Stimulated activated CD8-positive, alpha-beta memory T cell treated with anti-CD3 and anti-CD28 coated beads, Interleukin-7, amount 100 ng/mL, for 1 hour (primary cell): ENCODE measurements at places on chromosomes 6 and 20.

DNA sequence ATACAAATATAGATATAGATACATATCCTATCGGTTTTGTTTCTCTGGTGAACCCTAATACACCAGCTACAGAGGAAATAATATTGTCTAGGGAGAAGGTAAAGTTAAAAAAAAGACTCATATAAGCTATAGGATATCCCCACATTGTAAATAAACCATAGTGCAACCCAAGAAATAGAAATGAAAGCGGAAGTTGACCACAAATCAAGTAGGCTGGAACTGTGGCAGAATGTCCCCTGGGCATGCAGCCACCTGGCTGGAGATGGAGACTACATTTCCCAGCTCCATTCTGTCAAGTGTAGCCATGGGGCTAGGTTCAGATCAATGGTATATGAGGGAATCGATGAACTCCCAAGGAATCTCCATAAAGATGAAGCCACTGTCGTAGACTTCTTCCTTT lies 70.1 kb upstream of the RPS6KA2 start:
- no peak for DNase-seq

GRCh38 chr6:100472674-100473073 lies 8.0 kb upstream of the SIM1 start:
- no peak for DNase-seq

GRCh38 chr6:169321546-169321945 lies 67.9 kb upstream of the THBS2 start:
- no peak for DNase-seq

DNA sequence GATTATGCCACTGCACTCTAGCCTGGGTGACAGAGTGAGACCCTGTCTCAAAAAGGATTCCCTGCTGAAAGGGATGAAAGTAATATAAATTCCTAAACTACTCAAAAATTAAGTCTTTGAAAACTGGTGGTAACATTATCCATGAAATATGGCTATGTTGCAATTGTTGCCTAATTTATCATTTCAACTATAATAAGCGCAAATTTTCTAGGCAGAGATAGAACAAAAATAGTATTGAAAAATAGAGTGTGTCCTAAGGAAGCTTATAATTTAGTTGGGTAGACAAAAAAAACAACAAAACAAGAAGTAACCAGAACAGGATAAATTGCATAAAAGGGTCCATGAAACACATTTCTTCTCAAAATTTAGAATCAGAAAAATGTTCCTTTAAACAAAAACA lies 68.0 kb downstream of the FKBP5 start:
- DNase-seq: no peak

GRCh38 chr6:157732007-157732406 lies 91.0 kb upstream of the SNX9 start:
- DNase-seq: no peak
